NCI-H1930 (cell line): ENCODE measurements at places on chromosomes 12 and 14.

- no peak for DNase-seq
Observed at GRCh38 chr12:122951406-122951805, 14.9 kb downstream of the ABCB9 start.

- no peak for DNase-seq
Observed at GRCh38 chr12:9794484-9795093, 32.7 kb upstream of the KLRF1 start.

- no peak for DNase-seq
Observed at GRCh38 chr14:82642425-82642824, 1108.8 kb upstream of the SEL1L start.

- DNase-seq = no peak
Observed at GRCh38 chr12:103493199-103493598, 2.6 kb downstream of the C12orf42 start.

DNA sequence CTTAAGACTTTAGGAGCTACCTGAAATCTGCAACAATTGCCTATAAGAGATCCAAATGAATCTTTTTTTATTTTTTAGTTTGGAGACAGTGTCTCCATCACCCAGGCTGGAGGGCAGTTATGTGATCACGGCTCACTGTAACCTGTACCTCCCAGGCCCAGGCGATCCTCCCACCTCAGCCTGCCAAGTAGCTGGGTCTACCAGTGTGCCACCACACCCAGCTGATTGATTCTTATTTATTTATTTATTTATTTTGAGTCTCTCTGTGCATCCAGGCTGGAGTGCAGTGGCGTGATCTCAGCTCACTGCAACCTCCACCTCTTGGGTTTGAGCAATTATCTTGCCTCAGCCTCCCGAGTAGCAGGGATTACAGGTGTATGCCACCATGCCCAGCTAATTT is 26.1 kb downstream of the STK38L start:
- DNase-seq = no peak

DNA sequence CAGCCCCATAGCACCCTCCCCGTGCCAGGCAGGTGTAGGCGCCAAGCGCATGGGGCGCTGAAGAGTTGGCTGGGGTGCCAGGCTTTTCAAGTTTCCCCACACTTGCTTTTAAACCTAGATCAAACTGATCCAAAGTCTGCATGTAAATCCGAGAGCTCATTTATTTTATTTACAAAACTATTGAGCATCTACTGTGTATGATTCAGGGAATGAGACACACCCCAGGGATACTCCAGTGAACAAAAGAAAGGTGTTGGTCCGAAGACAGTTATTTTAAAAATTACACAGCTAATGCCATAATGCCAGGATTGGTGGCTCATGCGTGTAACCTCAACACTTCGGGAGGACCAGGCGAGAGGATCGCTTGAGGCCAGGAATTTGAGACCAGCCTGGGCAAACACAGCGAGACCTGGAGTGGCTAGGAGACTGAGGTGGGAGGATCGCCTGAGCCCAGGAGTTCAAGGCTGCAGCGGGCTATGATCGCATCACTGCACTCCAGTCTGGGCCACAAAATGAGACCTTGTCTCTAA is 780 bp upstream of the SLC41A2 start:
- no peak for DNase-seq

- peak; percentile 58 for DNase-seq
Observed at GRCh38 chr12:25458047-25458552, 95.0 kb downstream of the LMNTD1 start.

DNA sequence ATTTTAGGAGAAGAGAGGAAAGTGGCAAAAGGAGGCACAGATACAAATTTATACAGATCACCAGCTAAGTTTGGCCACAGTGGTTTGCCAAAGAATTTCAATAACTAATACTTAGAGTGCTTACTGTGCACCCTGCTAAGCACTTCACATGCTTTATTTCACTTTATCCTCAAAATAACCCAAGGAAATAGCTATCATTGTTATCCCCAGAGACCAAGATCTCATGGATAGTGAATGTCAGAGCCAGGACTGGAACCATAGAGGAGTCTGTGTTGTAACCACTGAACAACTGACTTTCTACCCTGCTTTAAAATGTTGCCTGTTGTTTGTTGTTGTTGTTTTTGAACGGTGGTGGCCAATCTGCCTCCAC is 1.3 kb upstream of the TCP11L2 start:
- DNase-seq = no peak
